ENCODE measurements at places on chromosomes 3 and 15.

DNA sequence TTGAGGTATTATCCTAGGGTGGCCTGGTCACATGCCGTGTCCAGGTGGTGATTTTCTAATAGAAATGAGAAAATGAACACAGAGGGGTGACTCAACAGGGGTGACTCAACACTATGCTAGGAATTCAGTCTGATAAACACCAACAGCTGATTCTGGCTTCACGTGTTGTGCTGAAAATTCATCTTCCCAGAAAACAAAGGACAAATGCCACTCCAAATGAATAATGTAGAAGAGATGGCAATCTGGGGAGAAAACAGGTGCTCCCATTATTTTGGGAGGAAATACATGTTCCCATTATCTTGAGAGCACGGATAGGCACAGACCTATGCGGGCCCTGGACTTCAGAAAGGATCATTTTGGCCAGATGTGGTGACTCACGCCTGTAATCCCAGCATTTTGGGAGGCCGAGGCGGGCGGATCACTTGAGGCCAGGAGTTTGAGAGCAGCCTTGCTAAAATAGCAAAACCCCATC is 101.2 kb upstream of the MEX3B start:
- no peak for DNase-seq

DNA sequence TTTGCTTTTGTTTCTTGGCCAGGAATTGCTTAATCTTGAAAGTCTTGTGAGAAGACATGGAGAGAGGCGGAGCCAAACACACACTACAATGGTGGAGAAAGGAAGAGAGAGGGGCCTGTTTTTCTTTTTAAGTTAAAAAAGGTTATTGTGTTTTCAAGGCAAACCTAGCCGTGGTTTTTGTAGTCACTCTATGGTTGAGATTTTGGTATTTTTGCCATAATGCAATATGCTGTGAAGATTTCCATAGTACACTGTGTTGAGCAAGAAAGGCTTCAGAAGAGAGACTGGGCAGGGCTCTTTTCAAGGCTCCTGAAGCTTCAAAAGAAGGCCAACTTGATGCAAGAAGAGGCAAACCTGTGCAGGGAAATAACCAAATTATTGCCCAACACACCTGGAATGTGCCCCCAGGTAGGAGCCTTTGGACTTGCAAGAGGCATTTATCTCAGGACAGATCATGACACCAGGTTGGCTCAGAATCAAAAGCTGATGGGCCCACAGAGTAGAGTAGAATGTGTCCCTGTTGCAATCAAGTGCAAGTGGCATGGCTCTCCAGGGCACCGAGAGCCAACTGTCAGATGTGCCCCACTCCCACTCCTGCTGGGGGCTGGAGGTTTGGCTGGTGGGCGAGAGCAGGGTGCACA is 22.1 kb downstream of the AMOTL2 start:
- DNase-seq, result no peak

- no peak for DNase-seq
Measured at GRCh38 chr15:40087991-40088928, 20.4 kb downstream of the BMF start.

GRCh38 chr3:156511987-156512677 is 42.8 kb downstream of the SSR3 start:
- DNase-seq, result no peak

GRCh38 chr3:105559856-105560255 is 193.1 kb downstream of the ALCAM start:
- DNase-seq, result no peak

DNA sequence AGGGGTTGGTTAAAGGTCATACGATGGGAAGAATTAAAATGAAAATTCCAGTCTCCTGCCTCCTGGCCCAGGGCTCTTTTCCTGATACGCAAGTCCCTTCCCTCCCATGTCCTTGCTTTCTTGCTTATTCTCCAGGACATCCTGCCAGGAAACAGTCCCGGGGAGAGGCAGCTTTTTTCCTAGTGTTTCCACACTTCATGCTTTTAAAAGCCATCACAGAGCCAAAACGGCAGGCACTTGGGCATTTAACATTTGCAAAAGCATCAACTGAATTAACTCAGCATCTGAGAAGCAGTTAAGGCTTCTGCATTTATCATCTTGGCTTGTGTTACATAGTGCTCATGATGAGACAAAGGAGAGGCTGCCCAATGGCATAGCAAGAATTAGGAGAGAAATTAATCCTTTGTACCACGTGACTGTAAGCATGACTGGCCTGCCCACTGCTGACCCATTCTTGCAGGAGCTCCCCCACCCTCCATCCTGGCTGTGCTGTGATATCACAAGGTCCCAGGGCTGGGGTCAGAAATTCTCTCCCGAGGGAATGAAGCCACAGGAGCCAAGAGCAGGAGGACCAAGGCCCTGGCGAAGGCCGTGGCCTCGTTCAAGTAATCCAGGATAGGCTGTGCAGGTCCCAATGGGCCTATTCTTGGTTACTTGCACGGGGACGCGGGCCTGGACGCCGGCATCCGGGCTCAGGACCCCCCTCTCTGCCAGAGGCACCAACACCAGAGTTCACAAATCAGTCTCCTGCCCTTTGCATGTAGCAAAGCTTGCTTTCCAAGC is 21.6 kb upstream of the VILL start:
- no peak for DNase-seq

DNA sequence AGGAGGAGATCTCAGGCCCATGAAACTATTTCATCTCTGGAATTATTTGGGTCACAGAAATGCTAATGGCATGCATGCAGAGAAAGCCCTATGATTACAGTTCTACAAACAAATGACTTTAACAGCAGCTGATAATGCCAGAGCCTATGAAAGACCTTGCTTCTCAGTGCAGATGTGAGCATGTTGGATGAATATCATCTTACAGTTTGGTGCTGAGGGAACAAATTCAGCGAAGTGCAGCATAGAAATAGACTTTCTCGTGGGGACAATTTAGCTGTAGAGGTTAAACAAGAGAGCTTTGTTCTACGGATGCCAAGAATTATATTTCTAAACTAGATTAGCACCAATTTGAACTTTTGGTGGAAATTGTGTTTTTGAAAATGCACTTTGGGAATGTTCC is 27.7 kb downstream of the PTX3 start:
- no peak for DNase-seq

DNA sequence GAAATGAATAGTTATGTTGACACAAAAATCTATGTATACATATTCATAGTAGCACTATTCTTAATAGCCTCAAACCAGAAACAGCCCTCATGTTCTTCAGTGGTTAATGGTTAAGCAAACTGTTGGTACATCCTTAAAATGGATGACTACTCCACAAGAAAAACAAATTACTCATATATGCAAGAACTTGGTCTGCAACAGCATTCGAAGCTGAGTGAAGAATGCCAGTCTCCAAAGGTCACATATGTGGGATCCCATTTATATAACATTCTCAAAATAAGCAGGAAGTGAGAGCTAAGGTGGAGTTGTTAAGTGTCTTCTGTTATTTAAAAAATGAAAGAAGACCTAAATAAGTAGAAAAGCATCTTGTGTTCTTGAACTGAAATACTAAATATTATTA is 365.7 kb downstream of the GABRG3 start:
- no peak for DNase-seq

DNA sequence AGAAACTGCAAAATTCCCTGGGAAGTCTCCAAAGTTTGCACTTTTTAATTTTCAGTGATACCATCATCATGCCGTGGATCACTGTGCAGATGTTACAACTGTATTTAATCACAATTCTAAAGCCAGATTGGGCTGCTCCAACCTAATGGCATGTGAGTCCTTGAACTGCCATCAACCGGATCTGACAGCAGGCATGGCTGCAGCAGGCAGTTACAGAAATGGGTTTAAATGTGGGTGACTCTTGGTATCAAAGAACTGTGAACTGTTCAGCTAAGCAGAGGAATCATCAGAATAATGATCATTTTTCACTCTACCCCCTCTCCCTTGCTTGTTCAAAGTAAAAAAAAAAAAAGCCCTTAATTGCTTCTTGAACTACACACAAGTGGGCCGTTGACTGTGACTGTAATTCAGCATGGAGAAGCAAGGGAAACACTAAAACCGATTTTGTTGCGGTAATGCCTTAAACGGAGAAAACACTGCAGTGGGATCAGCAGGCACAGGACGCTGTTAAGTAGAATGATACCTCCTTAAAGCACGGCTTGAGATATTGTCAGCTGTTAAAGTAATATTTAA is 152.4 kb downstream of the RORA start:
- no peak for DNase-seq

Measured in NCI-H774 (cell line).